Right atrium auricular region (tissue), 2 donors: ENCODE measurements at places on chromosomes 12 and 14. TPM values are rescaled to one million over a fixed set of nuclear protein-coding genes. Genes with fewer than 3 reads are reported as not detected.
A peak's percentile ranks its signal among the peaks of the same experiment; 100 is the strongest.

- DNase-seq = no peak
These were observed 16.8 kb upstream of the ITPK1 start for GRCh38 chr14:93132472-93133065.

DNA sequence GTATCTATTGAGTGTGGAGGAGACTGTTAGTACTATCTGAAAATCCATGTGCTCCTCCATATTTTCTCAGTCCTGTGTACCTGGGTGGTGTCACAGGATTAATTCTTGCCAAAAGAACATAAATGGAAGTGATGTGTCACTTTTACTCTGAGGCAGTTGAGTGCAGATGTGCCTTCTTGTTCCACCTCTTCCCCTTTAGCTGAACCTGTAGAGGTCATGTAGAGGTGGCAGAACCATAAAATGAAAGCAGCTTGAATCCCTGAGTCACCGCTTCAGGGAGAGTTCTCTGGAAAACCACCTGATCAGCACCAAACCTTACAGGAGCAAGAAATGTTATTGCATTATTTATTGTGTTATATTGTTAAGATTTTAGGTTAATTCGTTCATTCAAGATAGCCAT is 14.7 kb upstream of the SLC25A3 start:
- no peak for DNase-seq

DNA sequence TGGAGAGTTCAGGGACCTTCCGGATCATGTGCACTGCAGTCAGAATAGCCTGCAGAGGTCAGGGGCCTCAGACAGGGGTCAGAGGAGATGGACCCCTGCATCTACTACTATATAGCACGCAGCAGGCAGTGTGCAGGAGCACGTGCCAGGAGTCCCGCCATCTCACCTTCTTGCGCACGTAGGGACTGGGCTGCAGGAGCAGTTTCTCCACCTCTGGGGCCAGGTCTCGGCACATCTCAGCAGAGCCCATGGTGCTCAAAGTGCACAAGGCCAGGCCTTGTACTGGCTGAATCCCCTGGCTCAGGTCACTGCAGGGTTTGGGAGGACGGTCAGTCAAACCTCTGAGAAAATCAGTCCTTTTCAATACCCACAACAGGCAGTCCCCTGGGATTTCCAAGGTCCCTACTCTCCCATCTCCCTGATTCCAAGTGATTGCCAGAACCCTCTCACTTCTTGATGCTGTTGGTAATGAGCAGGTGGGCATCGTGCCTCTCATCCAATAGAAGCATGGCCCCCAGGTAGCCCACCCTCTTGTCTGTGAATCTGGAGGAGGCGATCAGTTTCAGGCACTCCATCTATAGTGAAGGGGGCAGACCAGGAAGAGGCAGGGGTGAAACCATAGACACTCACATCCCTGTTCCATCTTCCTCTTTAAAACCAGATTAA is 1.3 kb downstream of the AP1G2 start:
- DNase-seq = no peak

DNA sequence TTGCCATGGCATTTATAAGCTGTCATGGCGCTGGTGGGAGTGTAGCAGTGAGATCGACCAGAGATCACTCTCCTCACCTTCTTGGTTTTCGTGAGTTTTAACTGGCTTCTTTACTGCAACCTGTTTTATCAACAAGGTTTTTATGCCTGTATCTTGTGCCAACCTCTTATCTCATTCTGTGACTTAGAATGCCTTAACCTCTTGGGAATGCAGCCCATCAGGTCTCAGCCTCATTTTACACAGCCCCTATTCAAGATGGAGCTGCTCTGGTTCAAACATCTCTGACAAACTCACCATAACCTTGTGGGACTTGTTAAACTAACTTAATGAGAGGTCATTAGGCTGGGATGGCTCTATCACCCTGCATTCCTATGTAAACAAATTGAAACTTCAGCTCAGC is 151.3 kb downstream of the CAND1 start:
- no peak for DNase-seq

DNA sequence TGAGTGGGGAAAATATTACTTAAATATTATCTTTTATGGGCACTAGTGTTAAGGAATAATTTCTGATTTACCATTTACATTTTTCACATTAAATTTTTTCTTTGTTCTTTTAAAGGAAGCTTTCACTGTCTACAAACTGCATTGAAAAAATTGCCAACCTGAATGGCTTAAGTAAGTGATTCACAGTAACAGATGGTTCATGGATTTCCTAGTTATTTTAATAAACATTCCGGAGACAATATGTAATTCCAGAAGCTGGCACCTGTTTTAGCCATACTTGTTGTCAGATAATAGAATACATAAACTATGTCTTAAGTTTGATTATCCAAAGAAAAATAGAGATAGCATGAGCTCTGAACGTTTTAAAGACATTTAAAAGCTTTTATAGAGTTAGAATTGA is 17.1 kb downstream of the DNAL1 start:
- DNase-seq = no peak

DNA sequence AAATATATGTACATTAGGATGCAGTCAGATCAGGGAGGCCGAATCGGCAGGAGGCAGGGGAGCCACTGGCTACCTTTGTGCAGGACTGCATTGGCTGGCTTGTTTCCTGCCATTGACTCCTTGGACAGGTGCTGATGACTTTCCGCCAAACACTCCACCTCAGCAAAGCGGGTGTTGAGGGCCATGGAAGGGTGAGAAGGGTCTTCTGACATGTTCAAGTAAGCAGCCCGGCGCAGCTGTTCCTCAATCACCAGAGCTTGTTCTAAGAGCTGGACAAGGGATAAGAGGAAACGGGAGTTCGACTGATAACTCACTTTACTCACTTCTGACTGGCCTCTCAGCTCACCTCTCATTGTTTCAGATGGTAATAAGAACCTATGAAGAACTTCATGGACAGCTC is 4.9 kb upstream of the NOP2 start:
- no peak for DNase-seq

DNA sequence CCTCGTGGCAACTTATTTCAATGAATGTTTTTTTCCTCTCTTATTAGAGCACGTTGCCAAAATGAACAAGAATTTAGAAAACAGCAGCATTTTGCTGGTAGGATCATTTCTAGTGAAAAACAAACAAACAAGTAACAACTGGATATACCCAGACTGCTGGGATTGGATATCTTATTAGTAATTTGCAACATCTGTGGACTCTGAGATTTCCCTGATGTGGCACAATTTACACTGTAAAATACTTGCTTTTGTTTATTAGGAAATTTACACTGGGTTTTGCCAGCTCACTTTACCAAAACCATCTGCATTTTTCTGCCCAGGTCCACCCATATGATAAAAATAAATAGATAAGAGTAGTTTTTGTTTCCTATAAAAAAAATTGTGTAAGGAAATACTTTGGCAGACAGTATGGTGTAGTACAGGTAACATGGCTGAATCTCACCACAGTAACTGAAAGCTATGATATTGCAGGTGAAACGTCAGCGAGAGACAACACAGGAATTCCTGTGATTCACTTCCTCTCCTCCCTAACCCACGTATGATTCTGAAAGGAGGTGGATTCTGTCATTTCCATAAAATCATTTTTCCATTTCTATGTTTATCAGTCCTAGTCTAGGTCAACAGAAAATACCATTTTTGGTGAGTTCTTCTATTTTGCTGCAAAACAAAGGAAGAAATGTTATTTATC is 176.2 kb upstream of the NOVA1 start:
- no peak for DNase-seq

GRCh38 chr12:10186299-10186698 is 7.5 kb downstream of the TMEM52B start:
- DNase-seq = peak; percentile 66

DNA sequence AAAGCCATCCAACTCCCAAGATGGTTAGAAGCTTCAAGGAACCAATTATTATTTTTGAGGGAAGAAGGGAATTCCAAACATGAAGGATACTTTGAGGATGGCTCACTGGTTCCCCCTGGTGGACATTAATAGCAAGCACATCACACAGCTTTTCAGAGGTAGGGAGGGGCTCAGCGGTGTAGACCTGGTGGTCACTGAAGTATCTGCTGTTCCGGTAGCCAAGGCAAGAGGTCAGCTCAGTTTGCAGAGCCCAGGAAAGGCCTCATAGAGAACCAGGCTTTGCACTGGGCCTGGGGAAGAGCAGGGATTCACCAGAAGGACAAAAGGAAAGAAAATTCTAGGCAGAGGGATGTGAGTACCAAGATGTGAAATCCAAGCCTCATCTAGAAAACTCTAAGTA is 118.7 kb downstream of the KSR2 start:
- DNase-seq = no peak

DNA sequence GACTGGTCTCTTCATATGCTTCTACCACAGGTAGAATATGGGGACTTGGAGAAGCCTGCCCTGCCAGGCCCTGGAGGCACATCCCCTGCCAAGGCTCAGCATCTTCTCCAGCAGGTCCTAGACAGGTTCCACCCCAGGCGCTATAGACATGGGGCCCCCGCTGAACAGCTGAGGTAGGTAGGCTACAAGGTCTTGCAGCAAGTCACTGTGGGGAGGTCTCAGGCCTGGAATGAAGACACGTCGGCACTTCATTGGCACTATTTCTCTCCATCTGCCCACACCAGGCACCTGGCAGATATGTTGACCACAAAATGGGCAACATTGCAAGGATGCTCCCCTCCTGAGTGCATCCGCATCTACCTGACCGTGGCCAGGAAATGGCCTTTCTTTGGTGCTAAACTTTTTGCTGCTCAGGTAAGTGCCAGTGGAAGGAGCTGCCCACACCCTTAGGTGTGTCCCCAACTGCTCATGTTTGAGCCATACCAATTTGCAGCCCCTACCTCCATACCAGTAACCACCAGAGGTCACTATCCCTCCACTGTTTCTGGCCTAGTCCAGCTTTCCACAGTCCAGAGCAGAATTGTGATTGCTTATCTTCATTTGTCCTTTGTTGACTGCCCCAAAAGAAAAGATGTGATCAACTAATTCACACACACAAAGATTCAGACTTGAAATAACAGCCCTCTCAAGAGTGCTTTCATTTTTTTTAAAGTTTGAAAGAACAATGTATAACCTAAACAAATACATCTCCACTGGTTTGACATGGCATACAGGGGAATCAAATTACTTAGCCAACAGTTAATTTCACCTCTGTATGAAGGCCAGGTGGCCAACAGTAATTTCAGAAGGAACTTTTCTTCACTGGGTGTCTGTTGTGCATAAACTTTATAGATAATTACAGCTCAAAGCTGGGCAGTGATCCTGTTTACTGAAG is 16.1 kb downstream of the PIGH start:
- DNase-seq = no peak

DNA sequence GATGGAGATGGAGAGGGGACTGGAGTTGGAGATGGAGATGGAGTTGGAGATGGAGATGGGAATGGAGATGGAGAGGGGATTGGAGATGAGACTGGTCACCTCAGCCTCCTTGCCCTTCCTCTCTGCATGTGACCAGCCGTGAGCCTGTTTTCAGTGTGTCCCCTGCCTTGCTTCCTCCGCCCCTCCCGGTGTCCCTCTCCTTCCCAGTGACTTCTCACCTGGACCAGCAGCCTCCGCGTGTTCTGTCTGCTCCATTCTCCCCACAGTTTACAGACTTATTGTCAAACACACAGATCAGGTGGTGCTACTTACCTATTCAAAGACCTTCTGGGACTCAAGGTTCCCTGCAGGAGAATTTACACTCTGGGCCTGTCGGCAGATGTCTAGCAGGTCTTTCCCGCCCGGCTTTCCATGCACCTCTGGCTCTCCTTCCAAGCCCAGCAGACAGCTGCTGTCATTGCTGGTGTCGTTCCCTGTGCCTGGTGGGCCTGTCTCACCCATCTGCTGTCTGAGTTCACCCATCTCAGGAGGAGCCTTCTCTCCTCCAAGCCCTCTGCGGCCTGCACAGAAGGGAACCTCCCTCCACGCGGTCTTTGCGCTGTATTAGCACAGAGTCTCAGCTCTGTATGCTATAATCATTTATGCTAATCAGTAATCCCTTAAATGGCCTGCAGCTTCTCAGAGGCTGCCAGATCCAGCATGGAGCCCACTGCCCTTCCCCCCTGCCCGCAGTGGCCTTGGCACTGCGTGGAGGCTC is 62.1 kb downstream of the ADGRD1 start:
- DNase-seq = no peak

DNA sequence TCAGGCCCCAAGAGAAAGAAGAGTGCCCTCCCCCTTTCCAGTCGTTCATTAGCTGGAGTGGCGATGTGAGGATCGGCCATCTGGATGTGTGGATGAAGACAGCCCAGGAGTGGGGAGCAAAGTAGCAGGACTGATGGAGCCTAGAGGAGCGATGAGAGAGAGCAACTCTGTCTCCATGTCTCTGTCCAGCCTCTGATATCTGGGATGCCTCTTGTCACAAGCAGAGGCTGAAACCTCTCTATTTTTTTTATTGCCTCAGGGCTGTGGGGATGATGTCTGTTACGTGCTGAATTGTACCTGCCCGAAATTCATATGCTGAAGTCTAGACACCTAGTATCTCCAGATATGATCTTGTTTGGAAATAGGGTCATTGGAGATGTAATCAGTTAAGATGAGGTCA is 2.7 kb downstream of the SERPINA11 start:
- peak; percentile 16 for DNase-seq

DNA sequence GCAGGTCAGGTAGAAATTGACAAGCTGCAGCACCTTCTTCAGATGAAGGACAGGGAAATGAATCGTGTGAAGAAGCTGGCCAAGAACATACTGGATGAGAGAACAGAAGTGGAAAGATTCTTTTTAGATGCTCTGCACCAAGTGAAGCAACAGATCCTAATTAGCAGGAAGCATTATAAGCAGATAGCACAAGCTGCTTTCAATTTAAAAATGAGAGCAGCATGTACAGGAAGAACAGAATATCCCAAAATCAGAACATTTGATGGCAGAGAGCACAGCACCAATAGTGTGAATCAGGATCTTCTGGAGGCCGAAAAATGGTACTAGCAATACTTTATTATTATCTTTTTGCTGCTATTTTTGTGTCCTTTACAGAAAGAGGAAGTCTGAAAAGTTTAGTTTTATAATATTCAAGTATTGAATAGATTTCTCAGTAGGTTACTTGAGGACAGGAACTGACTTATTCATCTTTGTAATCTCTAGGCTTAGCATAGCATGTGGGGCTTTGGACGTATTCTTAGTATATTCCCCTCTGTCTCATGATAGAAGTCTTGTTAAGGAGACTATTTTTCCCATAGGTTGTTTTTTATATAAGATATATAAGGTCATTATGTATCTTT is 30.8 kb downstream of the BBOF1 start:
- DNase-seq = no peak

DNA sequence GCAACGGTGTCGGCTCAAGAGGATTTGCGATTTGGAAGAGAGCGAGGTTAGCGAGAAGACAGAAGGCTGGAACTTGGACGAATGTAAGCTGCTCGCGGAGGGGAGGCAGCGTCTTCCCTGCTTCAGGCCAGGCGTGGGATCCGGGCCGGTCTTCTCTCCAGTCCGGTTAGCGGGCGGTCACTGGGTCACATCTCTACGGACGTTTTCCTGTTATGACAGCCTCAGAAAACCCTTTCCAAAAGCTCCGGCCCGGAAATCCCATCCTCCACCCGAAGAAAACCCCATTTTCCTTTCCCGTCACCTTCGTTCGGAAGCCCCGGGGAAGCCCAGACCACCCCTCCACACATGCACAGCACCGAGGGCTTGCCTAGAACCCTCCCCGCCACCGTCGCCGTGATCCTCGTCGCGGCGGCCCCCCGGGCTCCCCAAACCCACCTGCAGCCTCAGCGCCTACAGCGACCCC is 268 bp downstream of the NDUFB1 start:
- DNase-seq = no peak

FERMT2 gene
- total RNA-seq = 89.1 TPM

TPPP2 gene
- 0.86 TPM for total RNA-seq
